A549 (cell line): ENCODE measurements at places on chromosomes 2 and 18.

DNA sequence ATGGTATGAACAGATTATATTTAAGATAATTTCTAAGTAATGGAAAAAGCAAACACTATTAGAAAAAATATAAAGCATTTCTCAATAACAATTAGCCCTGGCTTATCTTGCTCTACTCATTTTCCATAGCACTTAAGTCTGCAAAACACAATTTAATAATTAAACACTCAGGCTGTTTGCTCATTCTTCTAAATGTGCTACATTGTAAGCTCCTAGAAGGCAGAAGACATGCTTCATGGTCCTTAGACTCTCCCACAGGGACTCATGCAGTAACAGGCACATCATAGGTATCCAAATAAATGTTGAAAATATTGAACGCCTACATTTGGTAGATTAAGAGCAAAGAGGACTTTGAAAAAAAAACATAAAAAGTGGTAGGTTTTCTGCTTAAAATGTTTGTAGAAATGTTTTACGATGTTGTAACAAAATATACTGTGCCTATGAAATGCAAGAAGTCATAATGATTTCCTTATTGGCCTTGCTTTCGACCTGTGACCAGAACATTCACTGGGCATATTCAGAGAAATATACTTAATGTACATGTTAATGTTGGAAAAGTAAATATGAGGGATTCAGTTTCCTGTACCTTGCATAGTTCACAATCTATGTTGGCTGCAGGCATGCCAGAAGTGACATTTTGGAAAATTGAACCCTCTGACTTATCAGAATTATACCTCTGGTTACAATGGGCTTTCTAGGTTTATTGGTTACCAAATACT is 27.2 kb downstream of the G6PC2 start:
- no peak for DNase-seq

DNA sequence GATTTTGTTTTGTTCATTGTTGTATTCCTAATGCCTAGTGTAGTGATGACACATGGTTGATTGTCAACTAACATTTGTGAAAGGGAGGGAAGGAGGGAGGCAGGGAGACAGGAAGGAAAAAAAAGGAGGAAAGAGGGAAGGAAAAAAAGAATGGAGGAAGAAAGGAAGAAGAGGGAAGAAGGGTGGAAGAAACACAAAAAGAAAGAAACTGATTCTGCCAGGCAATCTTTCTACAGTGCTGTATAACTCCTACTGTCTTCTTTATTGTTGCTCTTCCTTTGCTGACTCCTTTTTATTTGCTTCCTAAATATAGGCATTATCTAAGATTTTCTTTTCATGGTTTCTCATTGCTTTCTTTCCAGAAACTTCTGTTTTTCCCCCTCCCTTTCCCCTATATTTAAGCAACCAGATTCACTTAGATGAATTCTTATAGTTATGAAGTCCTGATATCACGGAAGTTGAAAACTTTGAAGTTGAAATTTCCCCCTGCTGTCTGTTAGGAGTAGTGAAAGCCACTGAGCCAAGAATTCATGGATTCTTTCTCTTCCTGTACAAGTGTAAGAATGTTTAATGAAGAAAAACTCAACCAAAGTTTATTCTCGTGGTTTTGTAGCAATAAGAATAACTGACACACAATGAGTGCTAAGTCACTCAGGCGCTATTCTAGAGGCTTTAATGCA is 305.1 kb upstream of the FSHR start:
- no peak for DNase-seq

GRCh38 chr2:192499476-192499875 is 304.7 kb upstream of the TMEFF2 start:
- DNase-seq = no peak

GRCh38 chr2:121359716-121360565 is 74.9 kb upstream of the TFCP2L1 start:
- DNase-seq = no peak

DNA sequence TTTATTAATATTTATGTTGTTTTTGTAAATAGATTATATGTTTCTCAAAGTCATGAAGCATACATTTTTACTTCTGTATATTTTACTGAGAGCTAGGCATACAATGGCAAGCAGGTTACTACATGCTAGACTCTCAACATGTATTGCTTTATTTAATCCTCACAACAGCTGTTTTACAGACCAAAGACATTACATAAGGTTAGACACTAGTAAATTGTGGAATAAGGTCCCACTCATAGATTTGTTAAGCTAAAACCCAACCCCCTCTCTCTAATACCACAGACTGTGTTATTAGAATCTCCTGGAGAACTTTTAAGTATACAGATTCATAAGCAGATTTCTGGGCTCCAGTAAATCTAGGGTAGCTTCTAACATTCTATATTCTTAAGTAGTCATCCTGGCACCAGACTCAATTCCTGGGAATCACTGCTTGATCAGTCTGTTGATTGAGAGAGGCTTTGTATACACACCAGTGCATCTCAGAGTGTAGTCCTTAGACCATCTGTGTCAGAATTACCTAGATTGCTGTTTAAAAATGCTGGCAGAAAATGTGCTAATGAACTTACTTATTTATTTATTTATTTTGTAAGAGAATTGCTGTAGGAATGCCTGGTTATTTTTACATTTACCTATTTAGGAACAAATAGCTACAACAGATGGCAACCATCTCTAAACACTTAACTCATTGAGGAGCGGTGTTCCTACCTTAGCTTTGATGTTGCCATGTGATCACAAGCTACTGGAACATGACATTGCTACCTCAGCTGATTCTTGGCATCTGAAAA is 153.5 kb upstream of the CAVIN2 start:
- no peak for DNase-seq

DNA sequence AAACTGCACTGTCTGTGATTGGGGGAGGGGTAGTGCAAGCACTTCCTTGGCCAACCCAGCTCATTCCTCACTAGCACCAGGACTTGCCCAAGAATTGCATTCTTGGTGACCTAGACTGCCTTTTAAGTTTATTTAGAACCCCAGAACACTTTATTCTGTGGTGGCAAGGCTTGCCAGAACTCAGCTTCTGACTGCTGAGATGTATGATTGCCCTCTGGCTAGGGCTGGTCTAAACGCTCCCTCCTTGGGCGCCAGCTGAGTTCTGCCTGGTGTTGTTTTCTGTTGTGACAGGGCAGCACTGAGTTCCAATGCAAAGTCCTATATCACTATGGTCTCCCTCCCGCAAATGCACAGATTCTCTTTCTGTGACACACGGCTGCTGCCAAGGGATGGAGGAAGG is 247.7 kb downstream of the ZNF385B start:
- DNase-seq = no peak

GRCh38 chr2:218026244-218026643 is 23.4 kb upstream of the TNS1 start:
- DNase-seq = no peak

DNA sequence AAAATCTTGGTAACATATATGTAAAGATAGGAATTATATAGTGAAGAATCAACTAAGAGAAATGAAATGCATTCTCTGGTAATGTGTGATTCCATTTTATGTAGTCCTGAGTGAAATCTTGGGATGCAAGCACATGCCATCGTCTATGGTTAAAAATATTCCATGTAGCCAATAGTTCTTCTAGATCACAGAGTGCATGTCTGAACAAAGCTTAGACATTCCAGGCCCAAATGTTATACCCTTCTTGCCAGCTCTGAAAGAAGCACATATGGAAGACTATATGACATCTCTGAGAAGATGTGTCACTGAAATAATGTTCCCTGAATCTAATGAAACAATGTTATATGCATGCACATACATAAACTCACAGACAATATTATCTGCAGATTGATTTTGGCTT is 92.3 kb upstream of the TFPI start:
- DNase-seq = no peak

DNA sequence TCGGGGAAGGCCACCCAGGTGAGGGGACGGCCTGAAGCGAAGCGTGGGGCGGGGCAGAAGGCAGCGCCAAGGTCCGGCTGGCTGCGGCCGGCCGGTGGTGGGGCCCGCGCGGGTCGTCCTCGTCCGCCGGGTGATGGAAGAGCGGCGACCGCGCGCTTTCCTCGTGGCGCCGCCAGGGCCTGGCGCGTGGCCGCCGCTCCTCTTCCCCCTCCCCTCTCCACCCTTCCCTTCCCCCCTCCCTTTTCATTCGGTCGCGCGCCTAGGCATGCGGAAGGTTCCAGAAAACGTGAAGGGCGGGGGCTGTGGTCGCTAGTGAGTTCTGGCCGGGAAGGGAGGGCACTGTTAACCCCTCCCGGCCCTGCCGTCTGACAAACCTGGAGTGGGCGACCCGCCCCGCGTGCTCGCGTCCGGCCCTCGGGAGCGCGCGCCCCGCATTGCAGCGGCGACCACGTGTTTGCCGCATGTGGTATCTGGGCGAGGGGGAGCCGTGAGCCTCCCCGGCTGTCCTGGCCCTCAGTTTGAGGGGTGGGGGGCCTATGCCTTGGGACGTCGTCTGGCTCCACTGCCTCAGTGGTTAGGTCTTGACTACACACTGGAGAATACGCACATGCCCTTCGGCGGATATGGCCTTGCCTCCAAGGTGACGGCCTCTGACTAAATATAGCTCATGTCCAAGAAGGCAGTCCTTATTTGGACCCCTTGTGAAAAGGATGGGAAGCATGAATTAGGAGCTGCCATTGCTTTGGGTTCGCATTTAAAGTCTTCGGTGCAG is 579 bp downstream of the MAT2A start:
- peak; percentile 83 for DNase-seq

DNA sequence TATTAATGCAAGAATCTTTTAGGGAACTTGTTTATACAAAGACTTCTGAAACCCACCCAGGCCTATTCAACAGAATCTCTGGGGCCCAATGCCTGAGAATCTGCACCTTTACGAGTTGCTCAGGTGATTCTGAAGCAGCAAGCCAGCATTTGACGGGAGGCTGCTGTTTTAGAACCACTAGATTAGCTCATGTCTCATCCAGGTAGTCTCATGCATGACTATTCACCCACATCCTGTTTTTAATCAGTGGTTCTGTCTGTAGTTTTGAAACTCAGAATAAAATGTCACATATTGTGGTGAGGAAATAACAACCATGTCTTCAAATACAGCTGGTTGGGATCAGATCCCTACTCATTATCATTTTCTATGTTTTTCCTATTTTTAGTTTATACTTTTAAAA is 39.5 kb downstream of the CYTIP start:
- DNase-seq = no peak

- no peak for DNase-seq
These were observed 389.6 kb downstream of the TRIB2 start for GRCh38 chr2:13106302-13106701.

DNA sequence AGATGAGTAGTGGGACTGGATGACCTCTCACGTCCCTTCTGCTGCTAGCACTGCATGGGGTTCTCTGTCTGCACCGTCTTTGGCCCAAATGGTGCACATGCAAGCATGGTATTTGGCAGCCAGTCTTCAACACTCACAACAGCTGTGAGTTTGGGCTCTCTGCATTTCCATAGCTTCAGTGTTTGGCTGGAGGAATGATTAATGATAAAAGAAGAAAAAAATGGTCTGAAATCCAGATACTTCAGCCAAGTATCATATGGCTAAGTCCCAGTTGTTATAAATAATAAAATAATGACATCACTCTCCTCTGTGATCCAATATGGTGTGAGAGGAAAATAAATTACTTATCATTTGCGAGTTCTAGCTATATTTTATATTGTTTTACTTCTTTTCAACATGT is 173.3 kb downstream of the DCDC2C start:
- no peak for DNase-seq

DNA sequence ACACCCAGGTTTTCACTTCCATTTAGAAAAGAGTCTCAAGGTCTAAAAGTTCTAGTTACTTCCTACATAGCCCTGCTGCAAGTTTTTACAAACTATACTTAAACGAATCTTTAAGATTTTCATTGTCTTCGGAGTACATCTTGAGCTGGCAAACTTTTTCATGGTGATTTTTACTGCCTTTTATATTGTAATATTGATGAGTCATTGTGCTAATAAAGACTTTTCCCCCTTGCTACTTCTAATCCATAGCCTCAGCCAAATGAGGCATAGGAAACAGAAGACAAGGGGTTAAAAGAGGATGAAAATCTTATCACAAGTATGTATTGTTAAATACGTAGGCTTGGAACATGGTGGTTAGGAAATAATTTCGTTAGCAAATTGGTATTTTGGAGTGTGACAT is 4.1 kb downstream of the DPP10 start:
- DNase-seq = no peak

DNA sequence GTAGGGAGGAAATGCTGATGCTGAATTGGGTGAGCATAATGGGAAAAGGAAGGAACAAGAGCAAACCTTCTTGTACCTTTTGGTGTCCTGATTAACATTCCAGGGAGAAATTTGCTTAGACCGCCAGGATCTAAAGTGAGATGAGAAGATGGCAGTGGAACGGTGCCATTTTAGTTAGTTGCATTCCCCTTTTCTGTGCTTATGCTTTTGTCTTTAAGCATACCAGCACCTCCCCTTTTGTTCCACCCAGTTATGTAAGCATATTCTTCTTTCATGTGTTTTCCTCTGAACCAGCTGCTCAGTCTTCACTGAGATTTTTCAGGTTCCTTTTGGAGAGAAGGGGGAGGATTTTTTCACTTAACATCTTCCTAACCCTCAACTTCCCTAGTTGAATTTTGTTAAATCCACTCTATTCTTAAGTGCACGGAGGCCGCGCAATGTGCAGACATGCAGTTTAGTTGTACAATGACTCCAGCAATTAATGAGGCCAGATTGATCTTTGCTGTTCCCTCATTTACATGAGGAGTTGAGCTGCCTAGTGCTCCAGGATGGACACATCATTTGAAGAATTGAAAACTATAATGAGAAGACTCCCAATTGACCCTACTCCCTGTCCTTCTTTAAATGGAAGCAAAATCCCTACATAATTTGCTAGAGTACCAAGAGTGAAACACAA is 73.9 kb downstream of the MAP4K4 start:
- DNase-seq = no peak

DNA sequence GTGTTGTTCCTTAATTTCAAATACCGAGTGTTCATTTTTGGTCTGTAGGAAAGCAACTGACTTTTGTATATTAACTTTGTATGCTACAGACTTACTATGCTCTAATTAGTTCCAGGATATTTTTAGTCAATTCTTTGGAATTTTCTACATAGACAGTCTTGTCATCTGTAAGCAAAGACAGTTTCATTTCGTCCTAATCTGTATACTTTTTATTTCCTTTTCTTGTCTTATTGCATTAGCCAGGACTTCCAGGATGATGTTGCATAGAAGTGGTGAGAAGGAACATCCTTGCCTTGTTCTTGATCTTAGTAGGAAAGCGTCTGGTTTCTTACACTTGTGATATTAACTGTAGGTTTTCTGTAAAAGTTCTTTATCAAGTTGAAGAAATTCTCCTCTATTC is 56.5 kb downstream of the EPC2 start:
- no peak for DNase-seq

- DNase-seq = no peak
These were observed 454.2 kb upstream of the KLHL29 start for GRCh38 chr2:22930781-22931180.

- DNase-seq = no peak
These were observed 74.4 kb downstream of the ANTXR1 start for GRCh38 chr2:69087211-69087911.

GRCh38 chr18:58152216-58152615 is 108.2 kb downstream of the NEDD4L start:
- no peak for DNase-seq

- DNase-seq = no peak
These were observed 163.4 kb downstream of the BCL2 start for GRCh38 chr18:63155910-63156773.
